ENCODE measurements at places on chromosomes 7 and 10.
A peak's percentile ranks its signal among the peaks of the same experiment; 100 is the strongest.

- no peak for DNase-seq
Measured at GRCh38 chr7:94422827-94423460, 28.2 kb downstream of the COL1A2 start.

DNA sequence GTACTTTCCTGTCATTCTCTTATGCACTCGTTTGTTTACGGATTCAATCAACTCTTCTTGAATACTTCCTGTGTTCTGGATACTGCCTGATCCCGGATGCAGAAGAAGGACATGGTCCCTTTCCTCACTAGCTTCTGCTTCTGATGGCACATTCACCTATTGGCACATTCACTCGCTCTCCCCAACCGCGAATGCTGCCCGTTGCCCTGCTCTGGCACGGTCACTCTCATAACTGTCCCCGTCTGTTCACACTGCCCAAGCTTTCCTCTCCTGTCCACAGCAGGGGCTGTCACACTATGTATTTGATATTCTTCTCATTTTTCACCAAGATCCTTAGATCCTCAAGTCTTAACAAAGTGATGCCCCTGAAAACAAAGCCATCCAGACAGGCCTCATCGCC is 327.4 kb downstream of the PAXIP1 start:
- DNase-seq, result no peak

- no peak for DNase-seq
Measured at GRCh38 chr10:102119417-102120141, 589 bp downstream of the LDB1 start.

DNA sequence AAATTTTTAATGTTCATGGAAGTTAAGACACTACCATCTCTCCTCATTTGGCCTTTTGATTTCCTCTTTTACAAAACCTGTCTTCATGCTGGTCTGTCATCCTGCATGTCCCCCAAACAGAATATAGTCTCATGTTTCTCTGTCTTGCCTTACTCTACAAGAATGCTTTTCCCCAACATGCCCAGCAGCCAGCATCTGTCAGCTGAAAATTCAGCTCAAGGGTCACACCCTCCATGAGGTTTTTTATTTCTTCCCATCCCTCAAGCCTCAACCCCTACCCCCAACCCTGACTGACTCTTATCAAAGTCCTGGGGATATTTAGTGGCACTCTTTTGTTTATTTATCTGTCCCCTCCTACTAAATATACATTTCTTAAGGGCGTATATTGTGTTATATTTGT is 202.0 kb downstream of the ANK3 start:
- DNase-seq, result no peak

- peak; percentile 49 for DNase-seq
Measured at GRCh38 chr7:20172736-20173334, 44.3 kb downstream of the MACC1 start.

DNA sequence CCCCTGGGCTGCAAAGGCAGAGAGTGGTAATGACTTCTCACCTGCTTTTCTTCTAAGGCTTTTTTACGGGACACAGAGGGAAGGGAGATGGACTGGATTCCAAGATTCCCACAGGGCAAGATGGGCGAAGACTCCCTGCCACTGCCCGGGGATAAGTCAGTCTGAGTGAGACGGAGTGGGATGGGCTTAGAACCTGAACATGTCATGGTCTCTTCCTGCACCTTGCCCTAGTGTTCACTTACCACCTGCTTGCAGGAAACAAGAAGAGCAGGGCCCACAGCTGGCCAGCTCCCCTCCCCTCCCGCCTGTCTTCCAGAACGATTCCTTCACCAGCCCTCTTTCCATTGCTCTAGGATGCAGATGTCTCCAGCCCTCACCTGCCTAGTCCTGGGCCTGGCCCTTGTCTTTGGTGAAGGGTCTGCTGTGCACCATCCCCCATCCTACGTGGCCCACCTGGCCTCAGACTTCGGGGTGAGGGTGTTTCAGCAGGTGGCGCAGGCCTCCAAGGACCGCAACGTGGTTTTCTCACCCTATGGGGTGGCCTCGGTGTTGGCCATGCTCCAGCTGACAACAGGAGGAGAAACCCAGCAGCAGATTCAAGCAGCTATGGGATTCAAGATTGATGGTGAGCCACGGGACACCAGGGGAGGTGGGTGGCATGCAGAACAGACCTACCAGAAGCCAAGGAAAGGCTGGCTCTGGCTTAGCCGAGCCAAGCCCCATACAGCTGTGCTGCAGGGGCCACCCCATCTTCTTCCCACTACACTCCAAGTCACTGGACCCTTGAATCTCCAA is 1.3 kb downstream of the SERPINE1 start:
- no peak for DNase-seq

- no peak for DNase-seq
Measured at GRCh38 chr10:89074120-89074519, 83.5 kb downstream of the FAS start.

- DNase-seq, result no peak
Measured at GRCh38 chr10:110834629-110835301, 37.0 kb upstream of the PDCD4 start.

DNA sequence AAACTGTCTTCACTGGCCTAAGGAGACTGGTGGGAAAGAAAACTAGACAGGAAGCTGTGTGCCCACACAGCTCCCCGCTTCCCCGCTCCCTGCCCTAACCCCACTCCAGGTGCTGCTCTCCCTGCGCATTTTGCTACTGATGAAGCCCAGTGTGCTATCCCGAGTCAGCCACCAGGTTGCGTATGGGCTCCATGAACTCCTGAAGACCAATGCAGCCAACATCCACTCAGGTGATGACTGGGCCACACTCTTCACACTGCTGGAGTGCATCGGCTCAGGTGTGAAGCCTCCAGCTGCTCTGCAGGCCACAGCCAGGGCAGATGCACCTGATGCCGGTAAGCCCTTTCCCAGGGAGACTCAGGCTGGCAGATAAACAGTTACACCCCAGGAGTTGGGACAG is 20.3 kb upstream of the NFKB2 start:
- no peak for DNase-seq

- DNase-seq, result no peak
Measured at GRCh38 chr10:129628823-129629222, 161.8 kb downstream of the MGMT start.

GRCh38 chr10:5860066-5860465 is 29.6 kb downstream of the ANKRD16 start:
- no peak for DNase-seq

- DNase-seq, result no peak
Measured at GRCh38 chr10:44071479-44071878, 313.4 kb downstream of the CXCL12 start.

DNA sequence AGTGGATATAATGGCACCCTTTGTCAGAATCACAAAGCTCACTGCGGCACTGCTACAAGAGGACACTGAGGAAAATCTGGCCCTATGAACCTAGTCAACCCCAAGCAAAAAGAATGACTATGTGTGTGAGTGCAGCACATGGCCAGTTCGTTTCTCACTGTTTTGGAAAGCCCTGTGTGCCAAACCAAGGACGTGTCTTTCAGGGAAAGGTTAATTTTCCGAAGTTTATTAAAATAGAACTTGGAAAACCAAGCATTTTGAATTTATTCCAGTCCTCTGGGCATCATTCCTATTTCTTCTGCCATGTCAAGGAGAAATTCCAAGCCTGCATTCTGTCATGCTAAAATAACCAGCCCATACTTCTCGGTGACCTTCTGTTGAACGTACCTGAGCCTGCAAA is 471.8 kb downstream of the PLXDC2 start:
- no peak for DNase-seq

- DNase-seq, result no peak
Measured at GRCh38 chr10:30528429-30528786, 94.4 kb downstream of the MAP3K8 start.

DNA sequence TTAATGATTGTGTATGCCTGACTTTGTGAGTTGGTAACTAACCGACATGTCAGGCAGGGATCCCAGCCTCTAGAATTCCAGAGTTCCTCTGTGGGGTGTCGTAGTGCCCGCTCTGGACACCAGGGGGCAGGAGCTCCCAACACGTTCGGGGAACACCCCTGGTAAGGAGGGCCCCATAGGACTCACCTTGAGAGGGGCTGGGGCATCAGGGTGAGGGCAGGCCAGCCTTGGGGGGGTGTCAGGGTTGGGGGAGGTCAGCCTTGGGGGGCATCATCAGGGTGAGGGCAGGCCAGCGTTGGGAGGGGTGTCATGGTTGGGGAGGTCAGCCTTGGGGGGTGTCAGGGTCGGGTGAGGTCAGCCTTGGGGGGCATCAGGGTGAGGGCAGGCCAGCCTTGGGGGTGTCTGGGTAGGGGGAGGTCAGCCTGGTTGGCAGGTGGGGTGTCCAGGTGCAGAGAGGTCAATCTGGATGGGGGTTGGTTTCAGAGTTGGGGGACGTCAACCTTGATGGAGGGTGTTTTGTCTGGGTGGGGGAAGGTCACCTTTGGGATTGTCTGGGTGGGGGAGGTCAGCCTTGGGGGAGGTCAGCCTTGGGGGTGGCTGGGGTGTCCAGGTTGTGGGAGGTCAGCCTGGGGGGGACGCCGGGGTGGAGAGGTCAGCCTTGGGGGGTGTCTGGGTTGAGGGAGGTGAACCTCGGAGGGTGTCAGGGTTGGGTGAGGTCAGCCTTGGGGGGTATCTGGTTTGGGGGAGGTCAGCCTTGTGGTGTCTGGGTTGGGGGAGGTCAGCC is 45.6 kb upstream of the SUN1 start:
- peak; percentile 56 for DNase-seq

- DNase-seq, result no peak
Measured at GRCh38 chr7:81776948-81777630, 7.2 kb upstream of the HGF start.

DNA sequence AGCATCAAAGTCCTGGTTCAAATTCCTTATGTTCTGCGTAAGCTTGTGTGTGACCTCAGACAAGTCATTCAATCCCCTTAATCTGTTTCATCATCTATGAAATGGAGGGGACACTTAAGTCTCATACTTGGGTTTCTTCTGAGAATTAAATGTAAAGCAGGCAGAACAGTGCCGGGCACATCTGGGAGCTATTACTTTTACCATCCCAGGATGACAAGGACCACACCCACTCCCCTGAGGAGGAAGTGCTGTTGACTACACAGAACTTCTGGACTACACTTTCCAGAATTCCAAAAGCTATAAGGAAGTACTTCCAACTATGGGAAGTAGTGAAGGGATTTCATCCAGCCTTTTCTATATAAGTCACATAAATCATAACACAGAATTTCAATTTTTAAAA is 294.9 kb downstream of the IPMK start:
- DNase-seq, result no peak

- DNase-seq, result peak; percentile 44
Measured at GRCh38 chr7:118573085-118573484, 348.6 kb downstream of the ANKRD7 start.

GRCh38 chr10:131983780-131984179 is 2.1 kb upstream of the BNIP3 start:
- DNase-seq, result no peak

DNA sequence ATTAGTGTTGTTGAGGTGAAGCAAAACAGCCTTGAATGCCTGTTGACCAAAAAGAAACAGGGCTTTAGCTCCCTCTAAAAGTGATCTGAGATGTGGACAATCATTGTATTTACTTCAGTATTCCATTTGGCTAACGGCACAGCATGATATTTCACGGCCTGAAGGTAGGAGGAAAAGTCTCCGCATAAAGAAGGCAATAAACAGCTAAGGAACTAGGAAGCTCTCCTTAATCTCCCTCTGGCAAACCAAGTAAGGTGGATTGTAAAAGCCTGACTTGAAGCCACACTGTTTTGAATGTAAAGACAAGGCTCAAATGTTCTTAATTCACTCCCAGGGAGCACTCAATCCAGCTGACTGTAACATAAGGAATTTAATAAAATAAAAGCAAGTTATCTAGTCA is 160.0 kb upstream of the ZNF804B start:
- no peak for DNase-seq

GRCh38 chr7:44486693-44487092 is 3.8 kb downstream of the NUDCD3 start:
- DNase-seq, result no peak

GRCh38 chr10:14879124-14879927 is 660 bp downstream of the SUV39H2 start:
- no peak for DNase-seq

DNA sequence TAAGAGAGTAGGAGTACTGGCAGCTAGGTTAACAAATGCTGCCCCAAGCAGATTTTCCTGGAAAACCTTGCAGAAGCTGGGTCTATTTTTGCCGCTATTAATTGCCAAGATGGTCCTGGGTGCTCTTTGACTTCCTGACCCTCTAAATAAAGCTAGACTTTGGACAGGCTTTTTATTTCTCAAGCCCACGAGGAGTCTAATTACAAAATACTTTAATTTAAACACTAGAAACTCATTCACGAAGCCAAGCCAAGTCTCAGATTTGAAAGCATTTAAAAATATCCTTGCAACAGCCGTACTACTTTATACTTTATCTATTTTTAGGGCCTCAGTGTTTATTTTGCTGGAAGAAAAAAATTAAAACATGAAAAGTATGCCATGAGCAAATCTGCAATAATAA is 45.1 kb downstream of the TMEM26 start:
- no peak for DNase-seq

DNA sequence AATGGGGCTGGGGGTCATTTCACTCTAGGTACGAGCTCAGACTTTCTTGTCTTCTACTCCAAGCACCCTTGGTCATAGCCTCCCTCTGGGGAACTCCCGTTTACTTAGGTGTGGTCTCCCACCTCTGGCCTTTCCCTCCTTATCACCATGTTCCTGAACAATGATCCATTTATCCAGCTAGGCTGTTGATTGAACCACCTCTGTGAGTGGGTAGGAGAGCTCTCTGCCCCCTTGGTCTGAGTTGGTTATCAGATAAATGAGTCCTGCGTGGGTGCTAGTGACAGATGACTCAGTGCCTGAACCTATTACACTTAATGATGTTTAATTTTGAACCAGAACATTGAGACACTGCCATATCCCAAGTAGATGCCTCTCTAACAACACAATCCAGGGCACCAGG is 9.4 kb downstream of the BLNK start:
- no peak for DNase-seq

GRCh38 chr7:39144420-39144819 is 166.7 kb downstream of the POU6F2 start:
- no peak for DNase-seq

DNA sequence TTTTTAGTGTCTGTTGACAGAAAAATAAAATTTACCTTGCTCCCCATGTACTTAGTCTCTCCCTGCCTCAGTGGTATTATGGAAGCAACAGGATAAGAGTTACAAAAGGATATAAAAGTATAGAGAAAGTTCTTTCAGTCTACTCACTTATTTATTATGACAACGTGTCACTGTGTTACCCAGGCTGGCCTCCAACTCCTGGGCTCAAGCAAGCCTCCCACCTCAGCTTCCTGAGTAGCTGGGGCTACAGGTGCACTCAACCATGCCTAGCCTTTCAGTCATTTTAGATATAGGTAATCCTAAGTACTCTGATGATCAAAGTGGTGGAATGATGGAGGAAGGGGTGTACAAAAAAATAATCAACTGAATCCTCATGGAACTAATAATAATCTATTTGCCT is 215.2 kb upstream of the MKLN1 start:
- DNase-seq, result no peak

- no peak for DNase-seq
Measured at GRCh38 chr7:128831994-128832879, 2.0 kb downstream of the FLNC start.

GRCh38 chr10:18582803-18583202 is 68.6 kb downstream of the NSUN6 start:
- no peak for DNase-seq

GRCh38 chr7:148935451-148935850 is 51.4 kb upstream of the EZH2 start:
- DNase-seq, result no peak

Measured in COR-L47 (cell line).